ENCODE measurements at places on chromosomes 3 and 15.

- no peak for DNase-seq
These were observed 79.5 kb upstream of the PEX5L start for GRCh38 chr3:180116203-180116602.

DNA sequence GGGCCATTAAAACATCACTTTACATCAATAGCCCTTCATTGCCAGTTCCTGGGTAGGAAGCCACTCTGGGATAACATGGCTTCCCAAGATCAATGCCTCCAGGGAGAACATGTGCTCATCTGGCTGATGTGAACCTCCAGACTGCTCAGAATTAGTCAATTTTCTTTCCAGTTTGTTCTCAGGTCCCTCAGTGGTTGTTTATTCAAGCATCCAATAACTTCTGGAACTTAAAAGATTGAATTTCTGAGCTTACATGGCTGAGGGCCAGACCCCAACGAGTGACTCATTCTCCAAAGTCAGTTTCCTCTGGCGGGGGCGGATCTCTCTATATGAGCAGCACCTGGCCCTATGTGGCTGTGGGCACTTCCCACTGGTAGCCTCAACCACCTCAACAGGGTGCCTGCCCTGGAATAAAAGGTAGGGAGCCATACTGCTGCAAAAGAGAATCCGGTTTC is 34.0 kb downstream of the LYZL4 start:
- DNase-seq = no peak

DNA sequence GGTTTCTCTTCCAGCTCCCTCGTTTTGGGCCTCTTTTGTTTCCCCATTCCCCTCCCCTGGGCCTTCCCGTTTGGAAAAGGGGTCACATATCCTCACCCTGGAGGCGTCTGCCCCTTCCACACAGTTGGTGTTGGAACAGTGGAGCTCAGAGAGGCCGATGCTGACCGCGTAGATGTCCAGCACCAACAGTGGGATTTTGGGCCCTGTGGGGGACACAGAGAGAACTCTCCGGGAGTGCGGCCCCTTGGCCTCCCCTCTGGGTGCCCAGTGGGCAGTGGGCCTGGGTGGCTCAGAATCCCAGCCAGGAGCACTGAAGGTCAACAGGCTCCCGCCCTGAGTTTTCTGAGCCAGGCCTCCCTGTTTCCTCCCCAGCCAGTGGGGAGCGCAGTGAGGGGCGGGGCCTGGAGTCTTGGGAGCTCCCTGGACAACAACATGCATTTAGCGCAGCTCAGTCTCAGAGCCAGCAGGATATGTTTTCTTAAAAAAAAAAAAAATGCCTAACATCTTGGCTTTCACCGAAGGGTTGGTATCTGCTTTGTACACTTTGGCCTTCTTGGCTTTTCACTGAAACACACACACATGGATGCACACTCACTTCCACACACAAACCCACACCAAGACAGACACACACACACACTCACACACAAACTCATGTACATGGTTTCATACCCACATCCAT is 670 bp upstream of the ISLR start:
- no peak for DNase-seq

DNA sequence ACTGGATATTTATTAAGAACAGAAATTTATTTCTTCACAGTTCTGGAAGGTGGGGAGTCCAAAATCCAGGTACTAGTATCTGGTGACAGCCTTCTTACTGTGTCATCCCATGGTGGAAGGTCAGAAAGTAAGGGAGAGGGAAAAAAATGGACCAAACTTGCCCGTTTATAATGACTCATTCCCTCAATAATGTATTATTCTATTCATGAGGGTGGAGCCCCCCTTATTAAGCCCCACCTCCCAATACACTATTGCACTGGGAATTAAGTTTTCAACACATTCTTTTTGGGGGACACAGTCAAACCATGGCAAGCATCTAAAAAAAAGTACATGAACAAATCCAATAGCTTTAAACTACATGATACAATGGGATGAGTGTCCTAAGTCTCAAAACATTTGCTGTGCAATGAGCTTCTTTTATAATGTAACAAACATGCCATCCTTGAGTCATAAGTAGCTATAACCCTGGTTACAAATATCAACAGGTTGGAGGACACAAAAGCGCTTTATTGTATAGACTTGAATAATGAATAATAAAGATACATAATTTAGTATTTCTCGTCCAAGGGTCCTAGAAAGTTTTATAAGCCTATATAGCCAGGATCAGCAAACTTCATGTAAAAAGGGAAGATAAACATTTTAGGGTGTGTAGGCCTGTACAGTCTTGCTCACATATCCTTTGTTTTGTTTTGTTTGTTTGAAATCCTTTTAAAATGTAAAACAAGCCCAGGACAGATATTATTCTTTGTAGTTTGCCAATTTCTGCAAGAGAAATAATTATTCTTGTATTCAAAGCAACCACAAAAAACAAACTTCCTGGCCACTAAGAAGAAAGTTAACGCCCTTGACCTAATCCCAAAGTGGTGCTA is 160.6 kb upstream of the RAP2B start:
- no peak for DNase-seq

DNA sequence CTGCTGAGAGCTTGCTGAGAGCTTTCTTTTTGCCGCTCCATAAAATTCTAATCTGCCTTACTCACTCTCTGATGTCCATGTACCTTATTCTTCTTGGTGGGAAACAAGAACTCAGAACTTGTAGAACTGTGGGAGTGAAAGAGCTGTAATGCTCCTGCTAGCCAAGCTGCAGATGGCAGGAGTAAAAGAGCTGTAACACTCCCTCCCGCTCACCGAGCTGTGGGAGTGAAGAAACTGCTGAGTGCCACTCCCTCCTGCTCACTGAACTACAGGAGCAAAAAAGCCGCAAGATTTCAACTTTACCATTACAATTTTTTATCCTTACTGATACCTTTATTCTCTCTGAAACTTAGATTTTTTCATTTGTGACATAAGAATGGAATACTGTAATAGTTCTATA is 199.1 kb downstream of the SI start:
- no peak for DNase-seq

DNA sequence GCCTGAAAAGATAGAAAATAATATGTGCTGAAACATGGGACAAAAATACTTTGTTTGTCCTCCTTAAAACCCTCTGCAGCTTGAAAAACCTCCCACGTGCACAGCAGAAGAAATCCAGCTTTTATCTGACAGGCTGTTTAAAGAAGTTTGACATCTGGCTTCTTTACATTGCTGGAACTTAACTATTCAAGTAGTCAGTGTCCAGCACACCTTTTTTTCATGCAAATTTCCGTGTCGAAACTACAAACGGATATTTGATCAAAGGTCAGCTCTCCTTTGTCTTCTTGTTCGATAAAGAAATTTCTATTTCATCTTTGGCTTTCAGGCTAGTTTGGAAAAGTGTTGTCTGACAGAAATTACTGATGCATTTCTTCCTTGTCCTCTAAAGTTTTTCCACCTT is 66.8 kb upstream of the KBTBD8 start:
- DNase-seq = no peak

DNA sequence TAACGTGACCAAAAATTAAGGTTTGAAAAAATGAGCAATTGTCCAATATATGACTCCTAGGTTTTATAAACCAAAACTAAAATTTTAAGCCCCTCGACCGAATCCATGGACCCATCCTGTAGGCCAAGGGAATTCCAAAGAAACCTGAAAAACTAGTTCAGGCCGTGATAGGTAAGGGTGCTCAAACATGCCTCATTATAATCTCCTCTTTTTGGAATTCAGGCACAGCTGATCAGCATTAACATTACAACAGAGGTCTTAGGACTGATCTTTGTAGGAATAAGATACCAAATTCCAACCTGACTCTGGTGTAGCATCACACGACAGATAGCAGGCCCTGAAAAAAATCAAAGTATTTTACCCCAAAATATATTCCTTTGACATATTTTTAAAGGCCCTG is 155.7 kb downstream of the NEK10 start:
- no peak for DNase-seq

GRCh38 chr3:52816199-52816598 is 14.3 kb downstream of the ITIH4 start:
- no peak for DNase-seq

- no peak for DNase-seq
These were observed 7.3 kb downstream of the KIF23 start for GRCh38 chr15:69421498-69421897.

DNA sequence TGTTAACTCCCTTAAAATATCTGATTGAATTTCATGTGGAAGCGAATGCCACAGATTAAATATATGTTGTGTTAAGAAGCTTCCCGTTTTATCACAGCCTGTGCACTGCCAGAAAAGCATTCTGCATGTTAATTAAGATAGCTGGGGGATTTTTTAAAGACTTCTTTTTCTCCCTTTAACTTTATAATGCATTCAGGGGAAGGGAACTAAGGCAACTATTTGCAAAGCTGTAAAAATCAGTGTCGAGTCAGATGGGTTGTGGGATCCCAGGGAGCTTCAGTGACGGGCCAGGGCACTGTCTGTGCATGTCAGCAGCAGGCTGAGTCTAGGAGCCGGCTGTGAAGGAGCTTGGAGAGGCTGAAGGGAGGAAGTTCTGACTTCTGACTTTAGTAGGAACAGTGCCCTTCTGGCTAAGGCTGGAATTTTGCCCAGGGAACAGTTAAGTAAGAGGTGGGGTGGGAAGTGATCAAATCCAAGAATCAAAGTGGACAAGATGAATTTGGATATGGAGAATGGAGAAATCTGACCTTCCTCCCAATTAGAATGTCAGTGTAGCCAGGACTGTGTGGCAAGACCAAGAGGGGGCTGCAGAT is 77.7 kb downstream of the ABHD5 start:
- DNase-seq = peak; percentile 55

DNA sequence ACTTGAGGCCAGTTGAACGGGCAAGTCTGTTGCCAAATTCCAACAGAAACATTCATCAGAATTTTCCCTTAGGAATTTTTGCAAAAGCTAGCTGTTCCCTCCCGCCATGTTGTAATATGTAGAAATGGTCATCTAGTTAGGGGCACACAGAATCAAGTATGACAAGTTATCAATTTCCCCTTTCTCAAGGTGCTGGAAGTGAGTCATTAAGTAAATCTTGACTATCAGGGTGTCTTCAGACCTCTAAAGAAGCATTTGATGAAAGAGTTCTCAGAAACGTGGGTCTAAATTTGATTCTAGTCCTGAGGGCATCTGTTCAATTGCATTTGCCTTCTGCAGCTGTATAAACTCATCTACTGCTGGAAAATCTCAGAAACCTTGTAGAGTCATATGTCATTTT is 123.4 kb upstream of the FRMD4B start:
- DNase-seq = no peak

DNA sequence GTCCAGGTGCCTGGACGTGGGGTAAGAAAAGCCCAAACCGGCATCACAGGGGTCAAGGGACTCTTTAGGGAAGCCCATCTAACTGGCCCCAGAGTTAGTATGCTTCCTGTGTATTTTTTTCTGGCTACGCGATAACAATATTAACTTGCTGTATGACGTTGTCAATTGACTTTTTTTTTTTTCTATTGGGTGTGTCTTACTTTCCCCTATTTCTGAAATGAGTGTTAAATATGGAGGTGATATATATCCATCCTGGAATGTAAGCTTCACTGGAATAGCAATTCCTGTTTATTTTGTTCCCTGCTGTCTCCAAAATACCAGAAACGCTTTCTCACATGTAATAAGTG is 598 bp upstream of the GMNC start:
- DNase-seq = no peak

DNA sequence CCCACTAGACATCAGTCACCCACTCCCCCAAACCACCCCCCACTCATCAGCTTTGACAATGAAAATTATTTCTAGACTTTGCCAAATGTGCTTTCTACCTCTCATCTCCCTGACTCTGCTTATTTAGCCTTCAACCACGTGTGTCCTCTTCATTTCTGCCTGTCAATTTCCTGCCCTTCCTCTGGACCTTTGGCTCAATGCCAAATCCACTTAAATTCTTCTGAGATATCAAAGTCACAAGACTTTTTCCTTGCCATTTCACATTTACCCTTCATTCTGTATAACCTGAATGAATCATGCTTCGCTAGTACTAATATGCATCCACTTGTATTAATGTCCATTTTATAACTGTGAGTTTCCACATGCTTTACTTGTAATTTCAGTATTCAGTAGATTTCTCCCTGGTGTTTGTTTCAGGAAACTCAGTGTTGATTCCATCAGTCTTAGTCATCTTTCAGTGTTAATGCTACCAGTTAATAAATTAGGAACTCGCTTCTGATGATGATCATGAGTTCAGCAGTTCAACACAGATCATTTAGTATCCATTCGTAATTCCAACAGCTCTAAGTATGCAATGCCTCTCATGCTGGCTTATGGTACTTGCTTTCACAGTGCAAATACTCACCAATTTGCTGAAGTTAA is 128.2 kb upstream of the OSTN start:
- DNase-seq = no peak

GRCh38 chr3:5312290-5312689 is 124.8 kb downstream of the EDEM1 start:
- no peak for DNase-seq
